ENCODE measurements at places on chromosomes 11 and 22. TPM values are rescaled to one million over a fixed set of nuclear protein-coding genes. Genes with fewer than 3 reads are reported as not detected.

TMEM132A gene
- total RNA-seq, result 20.8 TPM

GRCh38 chr11:133918608-133919260 lies 38.0 kb downstream of the IGSF9B start:
- DNase-seq, result no peak

ALG9 gene
- 26.5 TPM for total RNA-seq

GRCh38 chr11:121191818-121192217 lies 90.8 kb downstream of the TECTA start:
- no peak for DNase-seq

WNT7B gene
- total RNA-seq, result under 0.01 TPM

DNA sequence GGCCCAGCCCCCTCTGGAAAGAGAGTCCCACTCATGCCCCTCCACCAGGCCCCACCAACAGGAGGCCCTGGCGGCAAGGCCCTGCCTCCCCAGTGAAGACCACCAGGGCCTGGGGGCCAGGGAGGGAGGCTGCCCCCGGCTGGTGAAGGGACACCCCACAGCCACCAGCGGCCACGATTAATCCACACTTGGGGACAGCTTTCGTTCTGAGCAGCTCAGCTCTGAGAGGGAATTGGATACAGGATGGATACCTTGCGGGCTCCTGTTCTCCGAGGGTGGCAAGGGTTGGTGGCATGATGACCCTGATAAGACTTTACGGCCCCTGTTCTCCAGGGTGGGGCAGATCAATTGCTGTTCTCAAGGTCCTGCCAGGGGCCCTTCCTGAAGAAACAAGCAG lies 6.9 kb upstream of the NLRP6 start:
- DNase-seq, result no peak

GRCh38 chr11:38153985-38154384 lies 1555.9 kb upstream of the RAG2 start:
- no peak for DNase-seq

DNA sequence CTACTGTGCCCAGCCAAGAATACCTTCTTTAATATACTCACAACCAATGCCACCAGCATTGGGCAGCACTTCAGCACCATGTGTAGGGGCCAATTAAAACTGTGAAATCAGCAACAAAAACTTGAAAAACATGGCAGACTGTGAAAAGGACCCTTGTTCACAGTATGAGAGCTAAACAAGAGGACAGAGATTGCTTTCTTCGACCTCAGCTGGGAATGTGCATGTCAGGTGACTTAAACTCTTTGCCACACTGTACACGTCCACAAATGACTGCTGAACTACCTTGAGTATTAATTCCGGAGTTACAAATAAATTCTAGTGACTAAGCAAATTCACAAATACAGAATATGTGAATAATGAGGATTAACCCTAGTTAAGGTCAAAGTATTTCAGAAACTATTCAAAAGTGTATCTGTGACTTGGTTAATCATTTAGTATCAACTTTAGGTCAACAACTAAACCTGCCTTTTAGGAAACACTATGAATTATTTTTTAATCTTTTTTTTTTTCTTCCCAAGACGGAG lies 33.0 kb downstream of the DDX6 start:
- no peak for DNase-seq

- DNase-seq, result no peak
These were observed 133.0 kb downstream of the RAB38 start for GRCh38 chr11:88042238-88042637.

DNA sequence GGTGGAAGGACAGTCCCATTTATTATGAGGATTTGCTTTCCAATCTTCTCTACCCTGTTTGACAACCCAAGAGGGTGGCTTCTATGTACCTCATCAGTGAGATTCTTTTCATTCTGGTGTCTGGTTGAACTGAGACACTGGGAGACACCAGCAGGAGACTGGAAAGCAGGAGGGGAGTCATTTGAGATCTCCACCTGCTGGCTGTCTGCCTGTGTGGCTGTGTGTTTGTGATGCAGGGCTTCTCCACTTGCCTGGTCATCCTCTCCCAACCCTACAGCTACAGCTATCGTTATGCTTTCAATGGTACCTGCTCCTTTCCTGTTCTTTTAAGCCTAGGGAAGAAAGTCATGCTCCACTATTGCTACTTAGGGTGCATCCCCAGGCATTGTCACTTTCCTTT lies 48.6 kb downstream of the MRGPRX1 start:
- no peak for DNase-seq

DNA sequence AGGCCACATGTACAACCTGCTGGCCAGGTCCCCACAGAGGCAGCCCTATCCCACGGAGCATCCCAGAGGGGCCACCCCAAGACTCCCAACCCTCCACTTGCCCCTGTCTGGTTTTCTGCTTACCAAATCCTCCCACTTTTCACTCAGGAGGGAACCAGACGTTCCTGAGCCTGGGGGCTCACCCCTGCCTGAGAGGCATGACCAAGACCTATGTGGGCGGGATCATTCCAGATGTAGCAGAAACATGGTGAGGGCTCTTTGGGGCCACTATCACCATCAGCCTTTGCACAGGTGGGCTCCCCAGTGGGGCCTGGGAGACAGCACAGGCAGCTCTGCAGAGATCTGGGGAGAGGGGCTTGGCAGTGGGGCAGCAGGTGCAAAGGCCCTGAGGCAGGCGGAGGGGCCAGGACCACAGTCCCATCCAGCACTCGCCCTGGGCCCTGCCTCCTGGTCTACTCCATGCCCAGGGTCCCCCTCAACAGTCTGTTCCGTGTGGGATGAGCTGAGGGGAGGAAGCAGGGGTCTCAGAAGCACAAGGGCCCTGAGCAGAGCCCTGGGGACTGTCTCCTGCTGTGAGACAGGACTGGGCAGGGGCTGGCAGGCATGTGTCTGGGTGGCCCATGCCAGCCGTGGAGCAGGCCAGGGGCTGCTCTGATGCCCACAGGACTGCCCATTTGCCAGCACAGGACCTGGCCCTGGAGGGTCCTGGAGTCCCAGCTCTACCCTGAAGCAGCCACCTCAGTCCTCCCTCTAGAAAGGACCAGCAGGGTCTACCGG lies 9.4 kb downstream of the PIM3 start:
- no peak for DNase-seq

GRCh38 chr11:118087931-118088330 lies 1.2 kb upstream of the SMIM35 start:
- DNase-seq, result no peak

DNA sequence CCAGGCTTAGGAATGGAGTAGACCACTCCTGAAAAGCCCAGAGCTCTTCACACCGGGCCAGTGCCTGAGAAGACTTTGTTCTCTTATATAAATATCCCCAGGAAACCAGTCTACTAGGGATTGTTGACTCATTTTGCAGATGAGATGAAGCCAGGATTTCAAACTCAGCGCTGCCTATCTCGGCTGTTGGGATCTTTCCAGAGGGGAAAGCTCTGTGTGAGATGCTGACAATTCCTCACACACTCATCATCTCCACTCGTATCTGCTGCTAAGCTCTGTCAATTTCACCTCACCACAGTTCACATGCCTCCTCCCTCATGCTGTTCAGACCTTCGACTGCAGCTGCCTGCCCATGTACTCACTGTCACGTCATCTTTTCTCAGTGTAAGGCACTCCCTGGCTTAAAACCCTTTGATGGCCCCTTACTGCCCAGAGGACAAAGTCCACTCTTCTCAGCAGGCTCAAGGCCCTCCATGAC lies 12.5 kb downstream of the USH1C start:
- no peak for DNase-seq

GRCh38 chr22:45869340-45869847 lies 107.6 kb downstream of the WNT7B start:
- DNase-seq, result no peak

DNA sequence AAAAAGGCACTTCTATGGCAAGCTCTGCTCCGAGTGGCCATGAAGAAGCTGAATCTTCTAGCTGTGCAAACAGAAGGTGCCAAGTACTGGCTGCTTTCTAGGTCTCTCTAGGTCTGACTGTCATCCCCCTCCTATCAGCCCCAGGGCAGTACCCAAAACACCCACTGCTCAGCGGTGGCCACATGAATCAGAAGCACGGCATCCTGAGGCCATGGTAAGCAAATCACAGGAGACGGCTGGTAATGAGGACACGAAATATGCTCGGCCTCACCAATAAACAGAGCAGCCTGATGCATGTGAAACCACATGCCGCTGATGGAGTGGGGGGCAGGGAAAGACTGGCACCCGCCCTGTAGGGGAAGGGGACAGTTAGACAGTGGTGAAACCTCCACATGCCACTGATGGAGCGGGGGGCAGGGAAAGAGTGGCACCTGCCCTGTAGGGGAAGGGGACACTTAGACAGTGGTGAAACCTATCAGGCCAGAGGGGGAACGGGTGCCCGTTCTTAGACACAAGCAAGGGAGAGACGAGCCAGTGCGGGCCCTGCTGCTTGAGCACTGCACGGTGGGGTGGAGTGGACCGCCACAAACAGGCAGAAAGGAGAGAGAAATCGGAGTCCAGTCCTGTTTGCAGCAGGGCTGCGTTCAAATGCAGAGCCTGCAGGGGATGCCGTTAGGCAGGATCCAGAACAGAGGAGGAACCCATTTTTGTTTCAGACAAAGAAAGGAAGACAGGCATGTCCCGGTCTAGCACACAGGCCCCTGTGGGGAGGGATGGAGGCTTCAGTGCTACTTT lies 29.9 kb upstream of the MOB2 start:
- DNase-seq, result no peak

- DNase-seq, result peak; percentile 82
These were observed 1.7 kb upstream of the CAVIN3 start for GRCh38 chr11:6321961-6322362.

- no peak for DNase-seq
These were observed 3.8 kb downstream of the TBC1D10C start for GRCh38 chr11:67407688-67408163.

- DNase-seq, result no peak
These were observed 103.2 kb upstream of the GALNT18 start for GRCh38 chr11:11724994-11725393.

CCDC87 gene
- total RNA-seq, result 0.33 TPM

TMEM45B gene
- total RNA-seq, result not detected

RBX1 gene
- total RNA-seq, result 53.2 TPM

- no peak for DNase-seq
These were observed 431 bp downstream of the KMT2A start for GRCh38 chr11:118436639-118437207.

DNA sequence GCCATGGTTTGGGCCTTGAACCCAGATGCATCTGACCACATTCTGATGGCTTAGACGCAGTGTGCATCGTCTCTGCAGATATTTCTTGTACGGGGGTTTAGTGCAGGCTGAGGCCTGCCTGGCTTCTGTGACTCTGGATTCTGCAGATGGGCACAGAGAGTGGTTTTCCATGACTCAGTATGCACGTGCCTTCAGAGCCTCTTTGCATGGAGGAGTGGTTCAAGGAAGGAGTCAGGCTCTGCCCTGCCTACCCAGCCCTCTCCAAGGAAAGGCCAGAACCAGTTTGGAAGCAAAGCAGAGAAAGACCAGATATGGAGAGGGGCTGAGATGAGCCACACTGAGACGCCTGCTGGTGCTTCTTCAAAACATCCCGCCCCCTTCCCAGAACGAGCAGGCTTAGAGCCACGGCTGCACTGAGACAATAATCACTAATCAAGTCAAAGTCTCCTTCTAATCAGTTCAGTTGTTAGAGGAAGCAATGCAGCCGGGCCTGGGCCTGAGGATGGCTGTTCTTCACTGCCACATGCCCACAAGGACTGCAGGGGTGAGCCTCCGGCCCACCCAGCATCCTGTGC lies 308.9 kb downstream of the NXPE2 start:
- DNase-seq, result no peak

DNA sequence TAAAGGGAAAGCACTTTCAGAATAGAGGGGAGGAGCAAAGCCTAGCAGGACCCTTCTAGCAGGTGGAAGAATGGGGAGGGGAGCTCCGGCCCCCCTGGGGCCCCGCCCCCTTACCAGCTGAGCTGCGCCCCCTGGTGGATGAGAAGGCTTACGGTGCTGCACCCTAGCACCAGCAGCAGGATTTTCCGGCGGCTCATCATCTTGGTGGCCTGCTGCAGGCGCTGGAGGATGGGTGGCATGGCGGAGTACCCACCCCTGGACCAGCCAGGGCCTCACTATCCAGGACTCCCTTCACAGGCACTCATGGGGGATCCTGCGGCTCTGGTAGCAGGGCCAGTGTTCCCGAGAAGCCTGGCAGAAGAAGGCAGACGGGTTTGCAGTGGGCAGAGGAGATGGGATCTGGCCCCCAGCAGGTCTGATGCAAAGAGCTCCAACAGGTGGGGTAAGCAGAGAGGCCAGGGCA lies 3.8 kb downstream of the GAL3ST3 start:
- peak; percentile 74 for DNase-seq

DNA sequence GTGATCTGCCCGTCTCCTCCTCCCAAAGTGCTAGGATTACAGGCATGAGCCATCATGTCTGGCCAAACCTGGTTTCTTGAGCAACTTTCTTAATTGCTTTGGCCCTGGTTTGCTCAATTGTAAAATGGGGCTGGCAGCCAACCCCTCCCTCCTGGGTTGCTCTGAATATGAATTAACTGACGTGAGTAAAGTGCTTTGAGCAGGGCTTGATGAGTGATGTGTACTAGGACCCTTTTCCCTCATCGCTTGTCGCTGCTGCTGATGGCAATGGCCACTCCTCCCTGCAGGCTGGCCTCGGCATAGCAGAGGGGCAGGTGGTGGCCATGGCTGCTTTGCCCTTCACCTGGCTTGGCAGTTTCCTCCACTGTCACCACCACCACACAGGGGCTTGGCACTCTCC lies 41.5 kb downstream of the RNF141 start:
- peak; percentile 34 for DNase-seq

DNA sequence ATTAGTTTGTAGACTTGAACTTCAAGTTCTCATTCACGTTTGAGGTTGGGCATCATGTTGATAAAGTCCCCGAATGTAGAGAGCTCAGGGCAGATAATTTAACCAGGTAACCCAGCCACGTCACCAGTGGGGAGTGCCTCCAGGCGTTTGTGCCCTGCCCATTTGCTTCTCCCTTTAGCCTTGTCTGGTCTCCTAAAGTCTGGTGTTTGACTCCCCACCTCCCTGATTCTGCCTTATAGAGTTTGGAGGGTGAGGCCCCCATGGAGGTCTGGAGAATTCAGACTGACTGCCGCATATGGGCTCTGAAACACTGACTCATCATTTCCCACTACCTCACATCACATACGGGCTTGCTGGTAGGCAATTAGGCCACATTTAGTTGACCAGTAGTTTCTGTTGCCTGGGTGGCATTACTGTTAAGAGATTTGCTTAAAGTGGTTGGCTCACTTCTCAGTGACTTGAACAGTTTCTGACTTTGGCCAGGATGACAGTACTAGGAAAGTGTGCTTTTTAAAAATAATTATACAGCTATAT lies 99.3 kb upstream of the GAL start:
- peak; percentile 47 for DNase-seq

DNA sequence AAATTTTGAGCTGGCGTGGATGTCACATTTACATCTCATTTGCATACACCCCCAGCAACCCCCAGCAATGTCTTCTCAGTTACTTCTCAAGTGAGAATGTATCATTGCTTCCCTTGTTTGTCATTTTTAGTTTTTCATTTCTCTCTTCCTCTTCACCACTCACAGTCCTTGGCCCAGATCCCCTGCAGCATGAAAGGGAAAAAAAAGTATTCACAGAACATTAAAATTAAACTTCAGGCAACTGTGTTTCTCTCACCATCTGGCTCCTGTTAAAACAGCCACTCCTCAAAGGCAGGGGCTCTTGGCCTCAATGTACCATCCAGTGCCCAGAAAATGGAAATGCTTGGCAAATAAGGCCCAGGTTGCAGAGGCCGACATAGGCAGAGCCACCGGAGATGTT lies 126.8 kb downstream of the CTNND1 start:
- no peak for DNase-seq

IGSF9B gene
- 0.26 TPM for total RNA-seq

- peak; percentile 46 for DNase-seq
These were observed 607.9 kb downstream of the NTM start for GRCh38 chr11:131978351-131978750.

MAPK11 gene
- 7.6 TPM for total RNA-seq

All from fibroblast of lung (primary cell).